ENCODE measurements at places on chromosomes 11 and 22.

GRCh38 chr11:37182031-37182430 is 584.0 kb upstream of the RAG2 start:
- DNase-seq, result no peak

DNA sequence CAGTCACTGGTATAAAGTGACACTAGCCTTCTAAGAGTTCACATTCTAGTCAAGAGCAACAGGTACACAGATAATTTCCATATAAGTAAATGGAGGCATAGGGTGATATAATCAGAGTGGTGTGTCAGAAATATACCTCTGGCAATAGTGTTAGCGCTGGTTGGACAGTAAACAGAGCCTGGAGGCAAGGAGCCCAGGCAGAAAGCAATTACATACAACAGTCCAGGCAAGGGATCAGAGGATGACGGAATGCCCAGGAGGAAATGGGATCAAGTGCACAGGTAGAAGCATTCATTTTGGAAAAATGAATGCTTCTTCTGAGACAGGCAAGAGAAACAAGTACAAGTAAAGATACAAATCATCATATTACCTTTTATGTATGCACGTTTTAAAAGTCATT is 36.2 kb upstream of the MMP13 start:
- DNase-seq, result no peak

DNA sequence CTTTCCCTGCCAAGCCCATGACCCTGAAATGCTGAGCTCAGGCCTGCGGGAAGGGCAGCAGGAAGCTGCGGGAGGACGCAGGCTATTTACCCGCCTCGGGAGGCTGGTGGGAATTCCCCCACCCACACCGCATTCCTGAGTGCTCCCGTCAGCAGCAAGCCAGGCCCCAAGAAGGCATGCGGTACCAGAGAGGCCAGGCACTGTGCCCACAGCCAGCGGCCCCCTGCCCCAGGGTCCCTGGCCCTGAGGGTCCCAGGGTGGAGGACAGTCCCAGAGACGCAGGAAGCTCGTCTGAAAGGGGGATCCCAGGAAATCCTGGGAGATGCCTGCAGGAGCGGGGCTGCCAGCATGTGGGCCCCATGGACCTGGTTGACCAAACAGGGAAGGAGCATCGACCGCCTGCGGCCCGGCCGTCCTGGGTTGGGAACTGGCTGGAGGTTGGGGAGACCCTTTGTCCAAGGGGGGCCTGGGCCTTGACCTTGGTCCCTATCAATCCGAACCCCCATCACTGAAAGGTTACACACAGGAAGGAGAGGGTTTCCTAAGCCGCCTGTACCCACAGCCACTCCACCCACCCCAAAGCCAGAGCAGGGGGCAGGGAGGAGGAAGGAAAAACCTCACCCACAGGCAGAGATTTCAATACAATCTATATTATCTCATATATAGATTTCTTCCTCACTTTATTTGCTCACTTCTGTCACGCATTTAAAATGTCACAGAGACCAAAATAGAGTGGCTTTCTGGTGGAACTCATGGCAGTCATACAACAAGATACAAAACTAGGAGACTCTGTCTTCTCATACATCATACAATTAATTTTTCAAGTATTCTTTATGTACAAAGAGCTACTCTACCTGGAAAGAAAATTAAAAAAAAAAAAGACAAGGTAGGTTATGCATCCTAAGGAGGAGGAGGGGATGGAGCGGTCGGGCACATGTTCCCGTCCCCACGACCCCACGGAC is 17.1 kb downstream of the MAFF start:
- peak; percentile 50 for DNase-seq

GRCh38 chr11:18193010-18193409 is 20.4 kb downstream of the MRGPRX4 start:
- no peak for DNase-seq

- no peak for DNase-seq
These were observed 50.1 kb downstream of the RELT start for GRCh38 chr11:73426219-73426850.

DNA sequence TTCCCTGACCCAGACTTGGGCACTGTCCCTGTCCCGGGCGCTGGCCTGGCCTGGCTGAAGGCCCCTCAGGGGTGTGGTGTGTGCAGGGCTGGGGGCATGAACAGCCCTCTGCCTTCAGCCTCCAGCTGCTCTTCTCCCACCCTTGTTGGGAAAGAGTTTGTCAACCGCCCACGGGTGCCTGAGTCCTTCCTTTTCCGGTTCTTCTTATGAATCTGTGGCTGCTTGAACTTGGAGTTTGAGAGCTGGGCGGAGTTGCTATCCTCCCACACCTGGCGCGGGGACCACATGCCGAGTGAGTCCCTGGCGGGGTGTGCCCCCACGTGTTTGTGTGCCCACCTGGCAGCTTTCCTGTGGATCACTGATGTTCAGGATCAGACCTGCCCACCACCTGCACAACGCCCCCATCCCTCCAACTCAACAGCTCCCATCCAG is 13.4 kb downstream of the NFAM1 start:
- no peak for DNase-seq

- DNase-seq, result no peak
These were observed 166.1 kb downstream of the C11orf91 start for GRCh38 chr11:33534575-33534974.

- no peak for DNase-seq
These were observed 14.0 kb upstream of the ARSA start for GRCh38 chr22:50641696-50642607.

All from stimulated activated CD4-positive, alpha-beta T cell treated with anti-CD3 and anti-CD28 coated beads, Interleukin-2, amount 100 ng/mL, for 48 hours (primary cell).